ENCODE measurements at places on chromosomes 6 and 20.

DNA sequence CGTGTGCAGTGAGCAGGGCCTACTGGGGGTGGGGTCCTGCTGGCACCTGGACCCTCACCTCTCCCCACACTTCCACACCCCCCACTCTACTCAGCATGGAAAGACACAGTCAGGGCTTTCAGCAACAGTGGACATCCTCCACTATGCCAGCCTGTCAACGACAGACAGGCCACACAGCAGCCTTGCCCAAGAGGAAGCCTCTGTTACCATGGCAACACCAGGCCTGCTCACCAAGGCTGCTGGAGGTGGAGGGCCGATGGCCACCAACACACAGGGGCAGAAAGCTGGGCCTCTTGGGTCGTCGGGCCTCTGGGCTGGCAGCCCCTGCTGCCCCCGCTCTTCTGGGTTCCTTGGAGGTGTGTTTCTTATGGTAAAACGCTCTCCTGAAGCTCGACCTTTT, 13.6 kb downstream of the BNIP5 start:
- DNase-seq = no peak

DNA sequence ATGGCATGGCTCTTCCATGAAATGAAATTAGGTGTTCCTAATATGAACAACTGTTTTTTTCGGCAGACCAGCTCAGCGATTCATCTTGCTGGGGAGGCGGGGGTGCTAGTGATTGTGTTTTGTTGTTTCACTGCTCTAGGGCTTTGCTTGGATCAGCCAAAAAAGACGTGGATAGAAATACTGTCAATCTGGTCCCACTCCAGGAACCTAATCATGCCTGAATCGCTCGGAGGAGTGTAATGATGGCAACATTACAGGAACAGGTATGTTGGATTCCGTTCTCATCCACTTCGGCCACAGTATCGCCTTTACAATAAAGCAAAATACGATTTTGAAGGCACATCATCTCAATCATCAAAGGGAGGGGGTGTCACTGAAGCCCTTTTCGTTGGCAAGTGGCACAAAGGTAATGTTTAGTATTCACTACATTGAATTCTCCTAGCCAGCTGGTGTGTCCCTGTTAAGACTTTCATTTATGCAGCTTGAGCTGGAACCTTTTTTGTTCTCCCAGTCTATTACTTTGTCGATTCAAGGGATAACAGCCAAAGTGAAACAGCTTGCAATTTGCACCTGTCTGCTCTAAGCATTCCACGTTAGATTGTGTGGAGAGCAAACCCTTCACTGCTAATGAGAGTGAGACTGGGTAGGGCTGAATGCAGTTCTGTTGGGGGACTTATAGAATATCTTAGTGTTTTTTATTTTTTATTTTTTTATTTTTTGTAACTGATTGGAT, 477.7 kb downstream of the TFAP2A start:
- DNase-seq = no peak

GRCh38 chr6:6884916-6885315, 222.8 kb upstream of the RREB1 start:
- DNase-seq = no peak

GRCh38 chr6:145491126-145491525, 244.2 kb downstream of the EPM2A start:
- DNase-seq = no peak

Measured in fibroblast of skin of left biceps (primary cell).